NCI-H446 (cell line): ENCODE measurements at places on chromosomes 13 and 19.

GRCh38 chr13:43693639-43694038, 93.1 kb downstream of the ENOX1 start:
- no peak for DNase-seq

DNA sequence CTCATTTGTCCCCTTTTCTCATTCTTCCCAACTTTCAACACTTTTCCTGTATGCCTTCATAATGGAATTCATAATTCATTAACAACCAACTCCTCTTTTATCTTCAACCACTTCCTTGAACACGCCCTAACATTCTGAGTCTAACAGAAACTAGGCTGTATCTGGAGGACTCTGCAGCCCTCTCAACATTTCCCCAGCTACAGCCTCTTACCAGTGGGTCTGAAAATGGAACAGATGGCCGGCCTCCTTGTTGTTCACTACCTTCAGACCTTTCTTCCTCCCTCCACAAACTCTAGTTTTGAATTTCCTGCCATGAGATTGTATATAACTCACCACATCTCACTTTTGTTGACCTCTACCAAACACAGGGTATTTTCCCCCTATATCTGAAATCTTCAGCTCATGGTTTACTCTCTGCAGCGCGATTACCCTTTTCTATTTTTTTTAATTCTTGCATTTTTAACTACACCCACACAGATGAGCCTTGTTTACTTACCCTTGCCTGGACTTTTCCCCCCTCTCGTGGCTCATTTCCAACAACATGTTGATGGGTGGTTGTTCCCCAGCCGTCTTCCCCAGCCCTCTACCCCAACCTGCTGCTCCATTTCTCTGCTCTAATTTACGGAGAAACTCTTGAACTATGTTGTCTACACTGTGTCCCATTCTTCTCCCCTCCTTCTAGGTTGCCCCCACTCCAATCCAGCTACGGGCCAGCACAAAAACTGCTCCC, 846 bp downstream of the ZNF790 start:
- no peak for DNase-seq

GRCh38 chr13:42369071-42369797, 97.3 kb downstream of the AKAP11 start:
- no peak for DNase-seq

DNA sequence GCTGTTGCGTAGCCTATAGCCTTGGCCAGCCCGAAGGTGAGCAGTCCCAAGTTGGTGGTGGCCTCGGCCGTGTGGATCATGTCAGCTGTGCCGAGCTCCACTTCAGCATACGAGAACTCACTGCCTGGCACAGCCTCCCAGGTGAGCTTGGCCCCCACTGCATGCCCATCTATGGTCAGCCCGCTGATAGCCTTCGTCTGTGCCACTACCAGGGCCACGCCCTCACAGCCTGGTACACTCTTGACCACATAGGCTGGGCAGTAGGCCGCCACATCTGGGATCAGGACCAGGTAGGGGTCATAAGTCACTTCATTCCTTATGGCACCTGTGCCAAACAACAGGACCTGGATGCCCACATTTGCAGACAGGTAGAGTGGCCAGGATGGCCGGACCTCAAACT, 7.4 kb downstream of the FCGBP start:
- DNase-seq, result no peak

GRCh38 chr13:32650705-32651311, 64.6 kb downstream of the PDS5B start:
- DNase-seq, result peak; percentile 51
